ENCODE measurements at places on chromosomes 5 and 9.

DNA sequence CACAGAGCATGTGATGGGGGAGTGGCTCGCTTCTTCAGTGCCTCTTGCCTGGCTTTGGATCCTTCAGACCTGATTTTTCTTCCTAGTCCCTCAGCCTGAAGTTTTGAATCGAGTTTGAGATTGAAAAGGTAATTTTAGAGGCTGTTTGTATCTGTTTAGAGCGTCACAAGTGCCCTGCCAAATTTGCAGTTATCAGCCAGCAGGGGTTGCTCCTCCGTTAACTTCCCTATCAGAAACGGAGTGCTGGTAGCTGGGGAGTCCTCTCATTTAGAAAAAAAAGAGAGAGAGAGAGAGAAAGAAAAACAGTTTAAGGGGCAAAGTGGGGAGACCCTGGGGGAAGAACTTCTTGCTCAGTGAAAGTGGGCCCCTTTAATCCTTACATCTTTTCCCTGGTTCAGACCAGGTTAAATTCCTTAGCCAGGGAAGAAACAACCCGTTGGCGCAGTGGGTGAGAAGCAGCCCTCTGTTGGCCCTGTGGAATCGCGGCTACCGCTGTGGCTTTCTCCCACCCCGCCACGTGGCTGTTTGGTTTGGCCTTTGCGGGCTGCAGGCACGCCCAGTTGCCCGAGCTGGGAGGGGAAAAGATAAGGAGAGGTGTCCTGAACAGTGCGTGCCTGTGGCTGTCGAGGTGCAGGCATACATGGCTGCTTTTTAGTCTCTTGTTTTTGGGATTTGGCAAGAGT is 576.7 kb upstream of the ACO1 start:
- DNase-seq, result no peak

GRCh38 chr5:112682621-112683061 is 55.0 kb upstream of the APC start:
- no peak for DNase-seq

DNA sequence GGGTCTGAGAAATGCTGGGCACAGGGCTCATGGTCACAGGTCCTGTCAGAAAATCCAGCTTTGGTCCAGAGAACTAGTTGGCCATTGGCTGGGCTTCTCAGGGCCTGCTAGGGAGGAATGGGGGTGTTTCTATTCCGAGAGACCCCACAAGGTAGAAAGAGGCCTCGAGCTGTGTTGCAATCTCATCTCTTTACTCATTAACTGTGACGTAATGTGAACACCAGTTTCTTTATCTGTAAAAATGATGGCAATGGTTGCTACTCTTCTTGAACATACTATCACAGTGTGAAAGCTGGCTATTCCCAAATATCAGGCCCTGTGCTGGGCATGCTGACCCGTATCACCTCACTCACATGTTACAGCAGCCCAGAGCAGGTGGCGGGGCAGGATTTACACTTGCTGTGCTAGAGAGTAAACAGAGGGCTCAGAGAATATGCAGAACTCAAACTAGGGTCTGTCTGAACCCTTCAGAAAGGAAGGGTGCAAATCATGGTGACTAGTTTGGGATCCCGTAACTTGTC is 35.7 kb upstream of the SLC25A51 start:
- DNase-seq, result no peak

DNA sequence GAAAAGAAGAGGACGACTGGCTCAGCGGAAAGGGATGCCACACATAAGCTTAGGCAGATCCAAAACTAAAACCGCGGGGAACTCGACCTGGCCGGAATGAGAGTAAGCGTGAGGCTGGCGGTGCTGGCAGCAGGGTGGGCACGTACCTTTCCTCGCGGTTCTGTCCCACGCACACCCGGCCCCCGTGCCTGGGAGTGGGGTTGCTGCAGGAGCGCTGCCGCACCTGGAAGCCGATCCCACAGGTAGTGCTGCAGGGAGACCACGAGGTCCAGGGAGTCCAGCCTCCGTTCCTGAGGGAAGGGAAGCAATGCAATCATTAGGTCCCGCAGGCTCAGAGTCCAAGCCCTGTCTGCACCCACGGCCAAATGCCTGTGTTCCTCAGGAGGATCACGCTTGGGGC is 427.0 kb downstream of the SEMA5A start:
- no peak for DNase-seq

GRCh38 chr9:35108946-35109575 is 6.1 kb upstream of the STOML2 start:
- no peak for DNase-seq

DNA sequence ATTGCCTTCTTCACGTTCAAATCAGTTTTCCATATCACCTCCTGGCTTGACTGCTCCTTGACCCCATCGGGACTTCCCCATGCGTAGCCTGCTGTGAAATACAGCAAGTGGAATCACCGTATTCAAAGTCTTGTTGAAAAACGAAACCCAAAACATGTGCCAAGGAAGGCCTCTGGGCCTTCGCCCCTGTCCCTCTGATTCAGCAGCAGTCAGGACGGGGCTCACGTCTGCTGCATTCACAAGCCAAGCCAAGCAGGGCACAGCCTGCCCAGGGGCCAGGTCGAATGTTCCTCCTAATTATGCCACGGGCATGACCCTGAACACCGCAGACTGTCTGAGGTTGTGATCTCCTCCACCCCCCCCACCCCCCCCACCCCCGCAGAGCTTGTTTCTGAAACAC is 960 bp upstream of the CTNND2 start:
- no peak for DNase-seq

- no peak for DNase-seq
These were observed 89.9 kb downstream of the DMRT2 start for GRCh38 chr9:1140057-1140456.

GRCh38 chr5:87722286-87722685 is 309.6 kb upstream of the CCNH start:
- DNase-seq, result no peak

DNA sequence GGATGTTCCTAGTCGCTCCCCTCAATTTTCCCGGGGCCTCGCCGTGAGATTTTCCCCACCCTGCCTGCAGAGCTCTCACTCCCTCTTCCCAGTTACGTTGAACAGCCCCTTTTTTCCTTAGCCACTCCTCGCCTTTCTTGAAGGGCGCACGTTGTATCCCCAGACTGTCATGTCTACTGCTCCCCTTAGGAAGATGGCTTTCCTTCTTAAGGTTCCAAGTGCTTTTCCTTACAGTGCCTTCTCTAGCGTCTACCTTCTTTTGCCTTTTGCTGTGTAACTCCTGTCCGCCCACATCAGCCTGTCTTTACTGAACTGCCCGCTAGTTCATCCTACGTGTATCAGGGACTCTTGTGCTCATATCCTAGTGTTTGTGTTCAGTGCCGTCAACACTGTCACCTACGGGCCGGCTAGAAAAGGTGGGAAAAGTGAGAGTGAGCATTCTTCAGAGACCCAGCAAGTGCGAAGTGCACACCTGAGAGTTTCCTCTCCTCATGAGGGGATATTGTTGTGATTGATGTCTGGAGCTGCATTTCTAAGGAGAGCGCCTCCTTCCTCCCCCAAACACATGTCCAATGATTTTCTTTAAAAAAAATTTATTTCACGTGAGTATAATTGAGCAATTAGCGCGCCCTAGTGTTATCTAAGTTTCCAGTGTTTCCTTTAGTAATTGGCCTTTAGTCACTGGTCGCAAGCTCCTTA is 764 bp downstream of the CAMLG start:
- no peak for DNase-seq

DNA sequence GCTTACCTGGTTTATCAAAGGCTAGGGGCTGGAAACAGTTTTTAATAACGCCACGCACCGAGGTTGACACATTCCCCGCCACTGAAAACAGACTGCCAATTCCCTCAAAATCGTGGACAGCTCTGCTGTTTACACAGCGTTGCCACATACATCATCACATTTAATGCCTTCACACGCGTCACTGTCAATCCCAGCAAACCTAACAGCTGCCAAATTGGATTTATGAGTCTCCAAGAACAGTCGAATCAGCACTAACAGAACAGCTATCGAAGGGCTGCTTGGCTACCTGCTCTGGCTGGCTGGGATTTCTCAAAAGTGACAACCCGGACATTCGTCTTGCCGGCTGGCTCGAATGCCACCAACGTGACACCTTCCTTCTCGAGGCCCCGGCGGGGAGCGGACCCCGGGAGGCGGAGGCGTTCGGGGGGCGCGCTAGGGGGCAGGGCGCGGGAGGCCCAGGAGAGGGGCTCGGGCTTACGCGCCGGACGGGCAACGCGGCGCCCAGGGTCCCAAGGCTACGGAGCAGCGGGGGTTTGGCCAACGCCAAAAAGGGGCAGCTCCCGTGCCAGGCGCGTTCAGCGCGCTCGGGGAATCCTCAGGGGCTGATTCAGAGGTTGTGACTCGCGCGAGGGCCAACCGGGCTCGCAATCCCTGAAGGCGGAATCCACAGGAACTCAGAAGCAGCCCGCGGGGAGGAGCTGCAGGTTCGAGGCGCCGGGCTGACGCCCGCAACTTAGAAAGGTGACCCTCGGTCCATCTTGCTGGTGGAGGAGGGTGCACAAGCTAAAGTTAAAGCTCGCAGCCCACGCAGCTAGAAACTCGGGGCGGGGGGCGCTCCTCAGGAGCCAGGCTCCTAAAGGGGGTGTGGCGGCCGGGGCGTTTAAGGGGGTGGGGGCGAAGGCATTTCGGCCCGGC is 1.2 kb downstream of the CDC14B start:
- DNase-seq, result no peak

- DNase-seq, result no peak
These were observed 93.3 kb downstream of the SVEP1 start for GRCh38 chr9:110486218-110486617.

DNA sequence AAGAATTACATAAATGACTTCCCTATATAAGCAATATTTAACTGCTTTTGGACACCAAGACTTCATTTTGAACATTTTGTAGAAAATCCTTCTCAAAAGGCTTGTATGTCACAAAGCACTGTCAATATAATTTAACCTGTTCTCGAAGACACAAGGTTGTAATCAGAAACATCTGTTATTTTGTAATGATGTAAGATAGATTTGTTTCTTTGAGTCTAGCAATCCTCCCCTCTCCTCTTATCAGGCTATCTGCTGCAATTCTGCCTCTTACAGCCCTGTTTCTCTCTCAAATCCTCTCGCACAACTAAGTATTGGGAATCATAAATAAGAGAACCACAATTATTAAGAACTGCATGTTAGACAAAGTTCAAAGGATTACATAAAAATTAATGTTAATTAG is 18.6 kb upstream of the TARS1 start:
- DNase-seq, result no peak

DNA sequence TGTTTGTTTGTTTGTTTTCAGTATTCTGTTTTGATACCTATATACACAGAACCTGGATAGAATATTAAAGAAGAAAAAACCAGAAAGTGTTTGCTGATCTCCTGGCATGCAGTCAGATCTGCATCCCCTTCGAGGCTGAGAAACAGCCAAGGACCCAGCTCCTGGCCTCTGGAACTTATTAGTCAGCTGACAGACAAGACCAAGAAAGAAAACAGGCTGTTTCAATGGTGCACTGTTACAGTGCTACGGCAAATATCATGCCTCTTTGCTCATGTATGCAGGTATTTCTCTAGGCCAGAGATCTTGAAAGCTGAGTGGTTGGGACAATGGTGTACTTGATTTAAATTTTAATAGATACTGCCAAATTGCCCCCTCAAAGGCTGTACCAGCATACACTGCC is 95.0 kb downstream of the C5orf15 start:
- DNase-seq, result no peak

DNA sequence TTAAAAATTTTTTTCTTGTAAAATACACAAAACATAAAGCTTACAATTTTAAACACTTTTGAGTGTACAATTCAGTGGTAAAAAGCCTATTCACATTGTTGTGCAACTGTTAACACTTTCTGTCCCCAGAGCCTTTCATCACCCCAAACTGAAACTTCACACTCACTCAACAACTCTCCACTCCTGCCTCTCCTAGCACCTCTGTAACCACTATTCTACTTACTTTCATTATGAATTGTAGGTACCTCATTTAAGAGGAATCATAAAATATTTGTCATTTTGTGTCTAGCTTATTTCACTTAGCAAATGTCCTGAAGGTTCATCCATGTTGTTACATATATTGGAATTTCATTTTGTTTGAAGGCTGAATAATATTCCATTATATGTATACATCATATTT is 4.3 kb upstream of the ZNF510 start:
- no peak for DNase-seq

DNA sequence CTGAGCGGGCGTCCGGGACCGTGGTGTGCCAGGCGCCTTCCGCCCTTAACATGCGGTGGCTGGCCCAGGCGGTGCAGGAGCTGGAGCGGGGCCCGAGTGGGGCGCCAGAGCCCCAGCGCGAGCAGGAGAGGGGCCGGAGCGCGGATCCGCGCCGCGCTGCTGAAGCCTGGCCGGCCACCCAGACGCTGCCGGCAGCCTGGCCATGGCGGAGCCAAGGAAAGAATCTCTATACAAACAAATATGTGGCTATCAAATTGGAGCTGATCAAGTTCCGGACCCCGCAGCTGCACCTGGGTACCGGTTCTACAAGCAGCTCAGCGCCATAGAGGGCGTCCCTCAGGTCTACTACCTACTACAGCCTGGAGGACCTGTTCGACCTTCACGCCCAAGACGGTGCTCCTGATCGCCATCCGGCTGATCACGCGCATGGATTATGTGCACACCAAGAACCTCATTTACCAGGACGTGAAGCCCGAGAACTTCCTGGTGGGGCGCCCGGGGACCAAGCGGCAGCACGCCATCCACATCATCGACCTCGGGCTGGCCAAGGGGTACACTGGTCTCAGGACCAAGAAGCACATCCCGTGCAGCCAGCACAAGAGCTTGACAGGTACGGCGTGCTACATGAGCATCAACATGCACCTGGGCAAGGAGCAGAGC is 55.8 kb downstream of the JAK2 start:
- no peak for DNase-seq

GRCh38 chr5:78288246-78288645 is 6.3 kb downstream of the AP3B1 start:
- no peak for DNase-seq

DNA sequence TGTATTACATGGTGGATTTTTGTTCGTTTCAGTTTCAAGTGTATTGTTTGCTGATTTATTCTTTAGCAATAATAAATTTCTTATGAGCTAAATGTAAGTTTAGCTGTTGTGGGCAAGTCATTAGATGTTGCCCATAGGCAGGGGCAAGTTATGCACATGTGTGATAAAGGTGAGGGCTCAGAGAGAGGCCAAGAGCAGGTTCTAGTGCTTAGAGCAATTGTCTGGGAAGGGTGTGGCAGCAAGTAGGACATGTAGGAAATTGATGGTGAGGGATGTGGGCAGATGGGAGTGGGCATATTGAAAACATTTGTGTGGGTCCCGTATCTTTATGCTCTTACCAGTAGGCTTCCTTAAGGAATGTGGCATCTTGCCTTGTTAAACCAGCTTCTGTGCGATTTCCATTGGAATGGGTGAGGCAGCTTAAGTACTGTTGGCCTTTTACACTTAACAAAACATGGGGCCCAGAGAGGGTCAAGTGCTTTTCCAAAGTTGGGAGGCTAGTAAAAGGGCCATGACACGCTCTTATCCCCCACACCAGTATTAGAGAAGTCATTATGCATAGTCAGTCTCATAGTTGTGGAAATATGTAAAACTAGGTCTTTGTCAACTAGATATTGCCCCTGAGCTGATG is 60.6 kb downstream of the KDM4C start:
- no peak for DNase-seq
